ENCODE measurements at places on chromosomes 12 and 14.

DNA sequence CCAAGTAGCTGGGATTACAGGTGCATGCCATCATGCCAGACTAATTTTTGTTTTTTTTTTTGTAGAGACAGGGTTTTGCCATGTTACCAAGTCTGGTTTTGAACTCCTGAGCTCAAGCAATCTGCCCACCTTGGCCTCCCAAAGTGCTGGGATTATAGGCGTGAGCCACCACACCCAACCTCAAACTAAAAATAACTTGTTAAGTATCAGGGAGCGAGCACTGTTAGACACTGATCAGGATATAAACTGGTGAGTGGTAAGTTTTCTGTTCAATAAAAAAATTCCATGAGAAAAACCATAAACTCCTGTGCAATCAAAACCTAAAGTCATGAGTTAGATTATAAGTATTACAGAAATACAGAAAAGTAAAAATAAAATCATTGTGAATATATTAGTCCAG, 44.6 kb upstream of the SYCP3 start:
- no peak for DNase-seq

GRCh38 chr14:33511851-33512640, 438.8 kb downstream of the EGLN3 start:
- DNase-seq = peak; percentile 73

DNA sequence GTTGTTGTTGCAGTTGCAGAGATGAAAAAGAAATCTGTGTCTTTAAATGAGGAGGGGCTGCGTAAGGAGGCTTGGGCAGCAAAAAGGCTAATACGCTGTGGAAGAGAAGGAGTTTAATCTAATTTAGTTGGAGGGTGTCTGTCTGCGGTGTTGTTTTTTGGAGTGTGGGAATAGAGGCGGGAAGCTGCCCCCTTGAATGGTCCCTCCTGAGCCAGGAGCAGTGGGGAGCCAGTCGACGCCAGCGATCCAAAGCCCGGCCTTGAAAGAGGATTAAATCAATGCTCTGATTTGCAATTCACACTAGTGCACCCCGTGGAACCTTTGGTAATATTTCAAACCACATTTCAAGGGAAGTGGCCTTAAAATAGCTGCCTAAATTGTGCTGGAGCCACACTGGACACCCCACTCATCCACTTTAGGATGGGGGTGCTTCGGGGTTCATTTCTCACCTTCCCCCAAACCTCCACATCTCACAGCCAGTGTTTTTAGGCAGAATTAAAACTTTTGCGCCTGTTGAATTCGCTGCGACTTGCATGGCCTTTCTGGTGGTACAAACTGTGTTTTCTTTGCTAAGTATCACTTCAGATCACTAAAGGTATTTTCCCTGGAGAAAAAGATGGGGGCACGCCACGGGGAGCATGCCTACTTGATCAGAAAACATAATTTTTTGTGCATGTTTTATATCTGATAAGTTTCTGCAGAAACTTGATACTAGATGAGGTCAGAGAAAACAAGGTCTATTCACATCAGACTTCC, 4.1 kb upstream of the FZD10 start:
- DNase-seq = no peak

- no peak for DNase-seq
Observed at GRCh38 chr14:100323121-100323941, at the start of gene SLC25A47. Gene SLC25A47 (plus strand): TSS chr14:100323339. CDS start chr14:100323415, 76 bp downstream.

DNA sequence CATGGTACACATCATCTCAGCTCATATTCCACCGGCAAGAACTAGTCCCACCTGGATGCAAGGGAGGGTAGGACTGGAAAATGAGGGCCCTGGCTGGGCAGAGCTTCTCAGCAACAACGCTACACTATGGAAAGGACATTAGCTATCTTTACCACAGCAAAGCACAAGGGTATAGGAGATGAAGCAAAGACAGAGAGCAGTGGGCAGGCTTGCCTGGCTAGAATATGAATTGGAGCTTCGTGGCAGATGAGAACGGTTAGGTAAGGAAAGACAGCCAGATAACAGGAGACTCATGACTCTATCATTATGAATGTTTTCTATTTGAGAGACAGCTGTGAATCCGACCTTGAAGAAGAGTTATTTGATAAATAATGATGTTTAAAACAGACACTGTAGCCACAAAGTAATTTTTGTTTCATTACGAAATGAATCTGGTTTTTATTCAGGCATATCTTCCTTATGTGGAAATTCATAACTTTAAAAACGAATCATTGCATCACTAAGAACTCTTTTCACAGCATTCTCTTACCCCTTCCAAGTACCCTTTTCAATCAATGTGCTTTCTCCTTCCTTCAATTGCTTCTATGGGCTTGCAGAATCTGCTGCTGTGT, 59.1 kb upstream of the PCED1B start:
- DNase-seq = no peak
